Right lobe of liver (tissue), 6 donors: ENCODE measurements at places on chromosomes 11 and 22. TPM values are rescaled to one million over a fixed set of nuclear protein-coding genes. Genes with fewer than 3 reads are reported as not detected.

GRCh38 chr11:96173906-96174305 is 169.1 kb downstream of the MAML2 start:
- no peak overlapping the region for H3K27ac ChIP-seq
- H3K4me1 ChIP-seq: no peaks in the 10 kb centered on the region
- no peaks in the 10 kb centered on the region for H3K27me3 ChIP-seq
- H3K4me3 ChIP-seq: no peak overlapping the region
- DNase-seq: no peak

DNA sequence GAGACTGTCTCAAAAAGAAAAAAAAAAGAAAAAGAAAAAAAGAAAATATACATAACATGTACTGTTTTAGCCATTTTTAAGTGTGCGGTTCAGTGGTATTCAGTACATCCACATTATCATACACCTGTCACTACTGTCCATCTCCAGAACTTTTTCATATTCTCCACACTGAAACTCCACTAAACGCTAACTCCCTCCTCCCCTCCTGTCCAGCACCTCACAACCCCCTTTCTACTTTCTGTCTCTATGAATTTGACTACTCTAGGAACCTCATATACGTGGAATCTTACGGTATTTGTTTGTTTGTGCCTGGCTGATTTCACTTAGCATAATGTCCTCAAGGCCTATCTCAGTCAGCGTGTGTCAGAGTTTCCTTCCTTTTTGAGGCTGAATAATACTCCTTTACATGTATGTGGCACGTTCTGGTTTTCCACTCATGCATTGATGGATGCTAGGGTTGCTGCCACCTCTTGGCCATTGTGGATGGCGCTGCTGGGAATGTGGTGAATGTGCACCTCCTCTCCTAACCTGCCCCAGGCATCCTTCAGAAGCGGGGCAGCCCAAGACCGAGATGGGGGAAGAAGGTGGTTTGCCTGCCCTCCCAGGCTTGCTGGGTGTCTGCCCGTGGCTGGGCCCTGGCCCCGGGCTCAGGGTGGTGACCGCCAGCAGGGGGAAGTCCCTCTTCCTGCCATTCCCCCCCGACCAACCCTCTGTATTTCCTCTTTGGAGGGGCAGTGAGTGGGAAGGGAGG is 60.5 kb downstream of the BCR start:
- no peaks in the 10 kb centered on the region for H3K27me3 ChIP-seq
- H3K4me3 ChIP-seq: no peak overlapping the region
- H3K4me1 ChIP-seq: no peaks in the 10 kb centered on the region
- no peak for DNase-seq
- H3K27ac ChIP-seq: no peak overlapping the region

DNA sequence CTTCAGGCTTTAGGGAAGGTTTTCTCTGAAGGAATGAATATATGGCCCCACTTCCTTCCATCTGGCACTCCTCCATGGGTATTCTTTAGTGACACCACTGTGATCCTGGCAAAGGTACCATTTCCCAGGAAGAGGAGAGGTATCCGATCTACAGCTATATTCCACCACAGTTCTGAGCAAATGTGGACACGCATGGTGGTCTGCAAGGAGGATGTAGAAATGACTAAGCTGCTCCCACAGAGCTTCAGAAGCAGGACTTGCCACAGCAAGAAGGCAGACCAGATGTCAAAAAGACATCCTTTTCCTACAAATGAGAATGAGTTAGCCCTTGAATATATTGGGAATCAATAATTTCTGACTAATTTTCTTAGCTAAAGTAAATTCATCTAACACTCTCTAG is 45.5 kb downstream of the ARFGAP2 start:
- no peaks in the 10 kb centered on the region for H3K27me3 ChIP-seq
- no peaks in the 10 kb centered on the region for H3K4me1 ChIP-seq
- DNase-seq: no peak
- no peak overlapping the region for H3K4me3 ChIP-seq
- no peaks in the 10 kb centered on the region for H3K36me3 ChIP-seq

- H3K27me3 ChIP-seq: no peaks in the 10 kb centered on the region
- no peaks in the 10 kb centered on the region for H3K4me1 ChIP-seq
- H3K27ac ChIP-seq: peak overlapping the region; percentile 28
These were observed 80.8 kb downstream of the TNRC6B start for GRCh38 chr22:40258501-40258915.

Gene CHST1
- 1.1 TPM for total RNA-seq

Gene ZP1
- not detected for total RNA-seq

Gene SOX6
- total RNA-seq: 5.0 TPM

Gene NEFH
- not detected for total RNA-seq

Gene TMPRSS6
- 40.7 TPM for total RNA-seq
